SIG-M5 (cell line): ENCODE measurements at places on chromosomes 4 and X.

DNA sequence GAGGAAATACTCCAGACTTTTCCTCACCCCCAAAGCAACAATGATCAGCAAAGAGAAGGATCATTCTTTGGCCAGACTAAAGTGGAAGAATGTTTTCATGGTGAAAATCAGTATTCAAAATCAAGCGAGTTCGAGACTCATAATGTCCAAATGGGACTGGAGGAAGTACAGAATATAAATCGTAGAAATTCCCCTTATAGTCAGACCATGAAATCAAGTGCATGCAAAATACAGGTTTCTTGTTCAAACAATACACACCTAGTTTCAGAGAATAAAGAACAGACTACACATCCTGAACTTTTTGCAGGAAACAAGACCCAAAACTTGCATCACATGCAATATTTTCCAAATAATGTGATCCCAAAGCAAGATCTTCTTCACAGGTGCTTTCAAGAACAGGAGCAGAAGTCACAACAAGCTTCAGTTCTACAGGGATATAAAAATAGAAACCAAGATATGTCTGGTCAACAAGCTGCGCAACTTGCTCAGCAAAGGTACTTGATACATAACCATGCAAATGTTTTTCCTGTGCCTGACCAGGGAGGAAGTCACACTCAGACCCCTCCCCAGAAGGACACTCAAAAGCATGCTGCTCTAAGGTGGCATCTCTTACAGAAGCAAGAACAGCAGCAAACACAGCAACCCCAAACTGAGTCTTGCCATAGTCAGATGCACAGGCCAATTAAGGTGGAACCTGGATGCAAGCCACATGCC is 89.7 kb downstream of the TET2 start:
- no peak for DNase-seq

DNA sequence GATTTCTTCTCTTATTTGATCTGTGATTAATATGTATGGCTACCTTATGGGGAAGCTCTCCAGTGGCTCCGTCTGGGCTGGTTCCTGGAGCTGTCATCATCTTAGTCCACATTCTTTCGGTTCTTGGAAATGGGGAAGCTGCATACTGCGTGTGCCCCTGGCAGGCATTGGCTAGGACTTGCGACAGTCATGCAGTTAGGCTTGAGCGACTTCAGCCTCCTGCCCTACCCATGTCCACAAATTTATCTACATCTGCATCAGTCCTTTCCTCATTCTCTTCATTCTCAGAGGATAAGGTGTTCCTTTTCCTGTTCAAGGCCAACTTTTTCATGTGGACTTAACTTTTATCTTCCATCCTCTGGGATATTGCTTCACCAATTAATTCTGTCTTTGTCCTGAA is 214.2 kb downstream of the RELL1 start:
- no peak for DNase-seq

GRCh38 chr4:28724239-28724638 is 1863.6 kb downstream of the STIM2 start:
- no peak for DNase-seq

- DNase-seq, result no peak
Observed at GRCh38 chr4:105878668-105879067, 16.6 kb upstream of the NPNT start.

GRCh38 chrX:68238568-68238967 is 194.7 kb downstream of the OPHN1 start:
- no peak for DNase-seq

- DNase-seq, result peak; percentile 81
Observed at GRCh38 chrX:48937054-48937907, 18.5 kb upstream of the PIM2 start.

- DNase-seq, result no peak
Observed at GRCh38 chrX:24890677-24891076, 125.1 kb downstream of the ARX start.

- DNase-seq, result no peak
Observed at GRCh38 chrX:69501429-69501828, 2.7 kb upstream of the NALF2 start.

DNA sequence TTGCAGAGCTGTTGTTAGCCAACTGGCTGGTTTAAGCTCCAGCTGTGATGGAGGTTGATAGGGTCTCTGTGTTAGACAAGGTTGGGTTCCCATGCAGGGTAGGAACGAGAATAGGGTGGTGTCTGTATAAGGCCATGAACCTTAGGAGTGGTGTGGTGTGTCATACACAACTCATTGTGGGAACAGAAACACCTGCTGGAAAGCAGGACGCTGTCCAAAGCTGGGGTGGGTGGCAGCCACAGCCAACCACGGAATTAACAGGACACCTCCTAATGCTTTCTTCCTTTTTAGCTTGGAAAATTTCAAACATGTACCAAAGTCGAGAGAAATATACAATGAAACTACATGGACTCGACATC is 94.4 kb downstream of the ARHGAP10 start:
- no peak for DNase-seq

DNA sequence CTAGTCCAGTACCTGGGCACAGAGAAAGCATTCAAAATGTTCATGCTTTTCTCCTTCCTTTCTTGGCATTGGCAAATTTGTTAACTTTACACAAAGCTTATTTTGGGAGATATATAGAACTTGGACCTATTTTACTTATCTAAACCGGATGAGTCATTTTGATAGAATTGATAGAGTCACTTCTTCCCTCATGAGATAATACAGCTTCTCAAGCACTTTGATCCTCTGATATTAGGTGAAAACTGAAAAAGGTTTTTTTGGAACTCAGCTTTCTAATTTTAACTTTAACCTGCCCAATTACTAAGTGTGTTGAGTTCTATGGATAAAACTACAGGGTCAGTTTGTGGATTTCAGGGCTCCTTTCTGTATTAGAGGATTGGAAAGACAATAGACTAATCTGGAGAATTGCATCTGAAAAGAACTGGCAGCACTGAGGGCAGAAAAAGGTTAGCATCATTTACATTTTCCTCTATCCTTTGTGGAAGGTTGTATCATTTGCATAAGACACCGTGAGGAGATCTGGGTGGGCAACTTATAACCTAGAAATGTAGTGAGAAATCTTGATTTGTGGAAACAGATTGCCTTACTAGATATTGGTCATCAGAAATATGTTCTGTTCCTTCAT is 2.4 kb downstream of the WDR44 start:
- no peak for DNase-seq

DNA sequence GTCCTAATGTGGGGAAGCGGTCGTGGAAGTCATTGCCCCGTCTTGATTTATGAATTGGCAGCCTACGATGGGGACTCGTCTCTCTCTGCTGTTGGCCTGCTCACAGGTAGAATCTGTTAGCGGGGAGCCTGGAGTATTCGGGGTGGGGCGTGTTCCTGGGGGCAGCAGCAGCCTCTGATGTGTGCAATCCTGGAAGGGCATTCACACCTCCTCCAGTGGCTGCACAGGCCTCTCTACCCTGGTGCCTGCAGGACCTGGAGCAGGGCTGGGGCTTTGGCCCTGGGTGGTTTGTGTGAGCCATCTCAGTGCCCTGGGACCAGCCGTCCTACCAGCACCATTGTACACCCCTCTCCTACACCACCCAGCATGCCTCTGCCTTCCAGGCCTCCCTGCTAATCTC is 340.9 kb downstream of the ARHGAP10 start:
- DNase-seq, result no peak

DNA sequence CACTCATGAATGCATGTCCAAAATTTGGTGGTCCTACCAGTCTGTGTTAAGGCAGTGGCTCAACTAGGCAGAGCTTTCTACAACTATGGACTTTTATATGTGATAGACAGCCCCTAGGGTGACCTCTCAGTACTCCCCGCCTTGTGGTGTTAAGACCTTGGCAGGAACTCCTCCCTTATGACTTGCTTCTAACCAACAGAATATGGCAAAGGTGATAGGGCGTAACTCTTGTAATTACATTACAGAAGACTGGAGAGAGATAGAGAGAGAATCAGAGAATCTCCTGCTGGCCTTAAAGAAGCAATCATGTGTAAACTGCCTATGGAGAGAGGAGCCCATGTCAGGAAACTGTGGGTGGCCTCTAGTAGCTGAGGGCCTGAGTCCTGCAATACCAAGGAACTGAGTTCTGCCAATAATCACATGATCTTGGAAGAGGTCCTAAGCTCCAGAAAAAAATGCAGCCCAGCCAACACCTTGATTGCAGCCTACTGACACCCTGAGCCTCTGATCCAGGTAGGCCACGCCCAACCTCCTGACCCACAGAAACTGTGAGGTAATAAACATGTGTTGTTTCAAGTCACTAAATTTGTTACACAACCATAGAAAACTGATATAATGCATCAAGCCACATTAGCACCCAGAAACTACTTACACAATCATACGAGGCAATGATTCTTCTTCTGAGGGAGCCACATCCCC is 68.9 kb downstream of the INPP4B start:
- no peak for DNase-seq

- no peak for DNase-seq
Observed at GRCh38 chr4:6618386-6619115, 21.9 kb upstream of the MRFAP1 start.

GRCh38 chrX:95907081-95907480 is 777.6 kb upstream of the DIAPH2 start:
- no peak for DNase-seq

DNA sequence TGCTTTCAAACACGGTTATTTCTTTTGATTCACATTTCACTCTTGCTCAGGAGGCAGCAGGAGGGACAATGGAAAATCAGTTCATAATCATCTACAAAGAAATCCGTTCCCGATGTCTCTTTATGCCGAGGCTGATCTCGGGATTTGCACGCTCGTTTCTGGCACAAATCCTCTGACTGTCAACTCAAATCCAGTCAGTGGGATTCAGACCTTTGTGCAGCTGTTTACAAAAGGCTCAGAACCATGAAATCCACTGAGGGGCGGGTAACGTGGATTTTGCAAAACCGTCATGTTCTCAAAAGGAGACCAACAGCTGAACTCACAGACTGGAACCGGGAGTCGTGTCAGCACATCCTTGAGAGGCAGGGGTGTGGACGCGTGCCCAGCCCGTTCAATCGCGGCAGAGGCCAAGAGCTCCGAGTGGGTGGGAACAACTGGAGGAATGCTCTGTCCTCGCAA is 46.4 kb downstream of the ACOX3 start:
- no peak for DNase-seq

- DNase-seq, result no peak
Observed at GRCh38 chr4:56535915-56536314, 30.3 kb downstream of the ARL9 start.

DNA sequence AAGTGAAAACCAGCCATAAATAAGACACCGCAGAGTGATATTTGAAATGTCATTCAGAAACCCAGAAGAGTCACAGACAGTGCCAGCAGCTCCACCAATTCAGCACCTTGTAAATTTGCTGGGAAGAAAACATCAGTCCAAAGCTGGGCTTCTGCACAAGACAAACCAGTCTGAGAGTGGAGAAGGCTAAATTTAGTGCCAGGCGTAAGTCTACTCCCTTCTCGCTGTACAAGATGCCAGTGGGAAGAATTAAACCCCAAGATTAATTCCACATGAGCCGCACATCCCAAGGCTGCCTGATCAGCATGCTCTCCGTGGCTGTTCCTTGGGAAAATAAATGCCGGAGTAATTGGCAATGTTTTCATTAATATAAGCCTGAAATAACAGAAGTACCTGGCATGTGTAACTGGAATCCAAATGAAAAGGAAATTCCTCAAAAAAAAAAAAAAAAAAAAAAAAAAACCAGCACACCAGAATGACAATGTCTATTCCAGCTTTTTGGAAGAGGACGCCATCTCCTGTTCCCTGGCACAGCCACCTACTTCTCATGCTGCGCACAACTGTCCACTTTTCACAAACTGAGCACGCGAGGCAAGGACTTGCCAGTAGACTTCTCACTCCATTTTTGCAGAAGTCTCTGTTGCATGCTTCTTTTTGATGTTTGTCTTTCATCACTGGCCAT is 95.5 kb downstream of the NSUN7 start:
- DNase-seq, result no peak

DNA sequence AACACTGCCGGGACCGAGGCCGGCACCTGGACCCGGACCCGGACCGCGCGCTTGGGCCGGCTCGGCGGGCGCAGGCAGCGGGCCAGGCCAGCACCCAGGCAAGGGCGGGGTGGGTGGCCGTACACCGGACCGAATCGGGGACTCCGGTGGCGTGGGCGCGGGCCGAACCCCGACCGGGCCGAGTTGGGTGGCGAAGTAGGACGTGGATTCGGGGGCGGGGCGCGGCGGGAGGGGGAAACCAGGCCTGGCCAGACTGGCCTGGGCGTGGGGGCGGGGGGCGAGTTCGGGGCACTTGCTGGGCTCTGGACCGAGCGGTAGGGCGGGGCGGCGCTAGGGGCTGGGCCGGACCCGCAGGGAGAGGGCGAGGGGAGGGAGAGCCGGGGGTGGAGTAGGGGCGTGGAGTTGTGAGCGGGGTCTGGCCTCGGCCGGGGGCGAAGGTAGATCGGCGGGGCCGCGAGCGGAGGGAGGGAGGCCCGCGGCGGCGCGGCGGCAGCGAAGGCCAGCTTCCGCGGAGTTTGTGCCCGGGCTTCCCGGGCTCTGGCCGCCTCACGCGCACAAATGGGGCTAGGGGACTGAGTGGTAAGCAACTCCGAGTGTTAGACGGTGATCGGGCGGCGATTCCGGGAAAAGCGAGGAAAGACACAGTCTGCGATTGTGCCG is 1.8 kb upstream of the BCORL1 start:
- DNase-seq, result no peak

GRCh38 chr4:80006935-80007744 is 65.9 kb downstream of the ANTXR2 start:
- peak; percentile 36 for DNase-seq

DNA sequence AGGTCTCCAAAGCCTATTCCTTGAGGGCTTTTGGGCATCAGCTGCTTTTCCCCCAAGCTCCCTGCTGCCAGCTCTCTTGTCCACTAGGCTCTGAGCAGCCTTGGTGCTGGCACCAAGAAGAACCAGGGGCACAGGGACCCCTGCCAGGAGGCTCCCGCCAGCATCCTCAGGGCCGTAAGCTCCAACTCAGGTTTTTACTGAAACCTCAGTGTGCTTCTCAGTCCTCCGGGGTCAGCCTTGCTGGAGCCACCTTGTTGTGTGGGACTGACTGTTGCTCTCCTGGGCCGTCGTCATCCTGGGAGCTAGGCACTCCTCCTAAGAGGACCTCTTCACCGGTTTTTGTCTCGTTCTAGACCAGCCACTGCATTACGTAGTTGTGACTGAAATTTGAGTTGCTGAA is 38.9 kb downstream of the NOP14 start:
- no peak for DNase-seq

DNA sequence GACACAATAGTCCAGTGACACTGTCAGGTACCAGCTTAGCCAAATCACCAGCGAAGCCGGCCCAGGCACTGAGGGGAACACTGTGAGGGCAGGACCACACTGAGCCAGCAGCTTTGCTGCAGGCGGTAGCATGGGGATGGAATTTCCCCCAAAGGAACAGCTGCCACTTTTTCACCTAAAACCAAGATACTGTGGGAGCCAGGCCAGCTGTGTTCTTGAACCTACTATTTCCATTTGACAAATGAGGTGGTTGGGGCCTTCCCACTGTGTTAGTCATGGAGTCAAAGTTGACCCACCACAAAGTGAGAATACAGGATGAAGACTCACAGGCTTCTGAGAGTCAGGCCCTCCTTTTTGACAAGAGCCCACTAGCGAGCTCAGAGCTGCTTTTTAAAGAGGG is 70.7 kb upstream of the SH3RF1 start:
- DNase-seq, result no peak

DNA sequence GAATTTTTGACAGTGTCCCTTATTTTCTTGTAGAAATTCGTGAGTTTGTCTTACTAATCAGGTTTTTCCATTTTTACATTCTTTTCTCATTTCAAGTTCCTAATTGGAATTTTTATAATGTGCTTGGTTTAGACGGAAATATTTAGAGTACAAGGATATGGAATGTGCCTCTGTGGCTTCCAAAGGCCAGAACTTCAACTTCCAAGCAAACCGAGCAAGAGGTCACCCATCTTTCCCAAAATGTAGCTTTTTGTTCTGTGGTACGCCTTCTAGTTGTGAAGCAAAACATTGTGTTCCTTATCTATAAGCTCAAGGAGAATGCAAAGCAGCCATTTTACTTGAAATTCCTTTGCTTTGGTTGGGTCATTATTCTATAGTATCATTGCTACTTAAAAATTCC is 212.8 kb upstream of the PACRGL start:
- DNase-seq, result no peak
